ENCODE measurements at places on chromosomes 6 and 20.

- no peak for DNase-seq
Measured at GRCh38 chr20:48310305-48310704, 517.5 kb downstream of the PREX1 start.

DNA sequence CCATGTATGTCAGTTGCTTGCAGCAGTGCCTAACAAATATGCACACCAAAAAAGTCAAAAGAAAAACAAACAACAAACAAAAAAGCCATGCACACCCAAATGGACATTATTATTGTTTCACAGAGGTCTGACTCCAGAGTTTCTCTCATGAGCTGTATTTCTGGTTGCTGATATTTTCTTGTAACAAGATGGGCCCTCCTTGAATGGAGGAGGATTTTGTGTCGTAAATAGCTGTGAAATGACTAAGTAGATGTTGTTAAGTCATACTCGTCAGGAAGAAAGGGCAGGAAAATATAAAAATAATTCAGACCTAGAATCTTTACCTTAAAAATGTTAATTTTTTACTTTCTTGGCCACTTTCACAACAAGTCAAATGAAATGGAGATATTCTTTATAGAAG, 96.0 kb downstream of the PLEKHG1 start:
- no peak for DNase-seq

DNA sequence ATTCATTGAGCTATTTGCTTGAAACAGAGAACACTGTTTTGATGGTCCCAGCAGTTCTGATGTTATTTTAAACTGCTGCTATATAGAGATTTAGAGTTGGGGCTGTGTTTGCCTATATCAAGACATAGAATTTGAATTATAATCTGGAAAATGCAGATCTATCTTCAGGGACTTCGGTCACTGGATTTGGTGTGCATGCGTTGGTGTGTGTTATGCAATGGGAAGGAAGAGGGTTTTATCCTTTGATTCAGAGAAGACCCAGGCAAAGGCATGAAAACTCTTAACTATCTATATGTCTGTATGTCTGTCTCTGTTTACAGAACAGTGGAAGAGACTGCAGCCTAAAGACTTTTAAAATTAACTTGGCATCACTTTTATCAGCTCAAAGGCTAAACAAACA, 2.0 kb downstream of the ADGRB3 start:
- no peak for DNase-seq

- DNase-seq = no peak
Measured at GRCh38 chr6:357791-358341, 33.7 kb upstream of the IRF4 start.

GRCh38 chr6:163716690-163717089, 302.2 kb downstream of the QKI start:
- no peak for DNase-seq

GRCh38 chr6:57021086-57021720, 25.3 kb upstream of the KIAA1586 start:
- DNase-seq = no peak

DNA sequence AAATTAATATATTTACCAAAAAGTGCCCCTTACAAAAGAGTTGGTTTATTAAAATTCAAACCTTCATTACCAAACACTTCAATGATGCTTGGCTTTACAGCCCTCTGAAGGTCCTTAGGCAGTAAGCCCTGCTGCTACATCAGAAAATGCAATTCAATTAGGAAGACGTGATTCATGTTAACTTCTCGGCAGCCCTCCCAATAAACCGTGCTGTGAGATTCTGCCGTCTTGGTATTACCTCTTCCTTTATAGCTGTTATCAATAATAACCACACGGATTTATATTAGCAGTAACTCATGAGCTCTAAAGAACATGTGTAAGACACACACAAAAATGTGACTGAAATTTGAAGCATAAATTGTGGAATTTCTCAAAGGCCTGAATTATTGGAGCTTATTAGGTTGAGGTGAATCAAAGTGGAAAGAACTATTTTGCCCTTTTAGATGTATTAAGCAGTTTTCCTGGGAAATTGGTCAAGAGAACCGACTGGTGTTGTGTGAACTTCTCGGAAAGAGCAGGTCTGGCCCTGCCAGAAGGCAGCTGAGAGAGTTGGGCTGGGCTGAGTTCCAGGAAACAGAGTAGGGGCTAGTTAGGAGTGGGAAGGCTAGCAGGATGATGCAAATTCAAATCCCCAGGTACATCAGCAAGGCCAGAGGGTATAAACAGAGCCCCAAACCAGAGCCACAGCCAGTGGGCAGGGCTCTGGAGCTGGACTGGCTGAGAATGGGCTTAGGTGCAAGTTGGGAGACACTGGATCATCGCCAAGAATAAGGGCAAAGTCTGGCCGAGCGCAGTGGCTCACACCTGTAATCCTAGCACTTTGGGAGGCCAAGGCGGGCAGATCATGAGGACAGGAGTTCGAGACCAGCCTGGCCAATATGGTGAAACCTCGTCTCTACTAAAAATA, 33.1 kb downstream of the FGD2 start:
- no peak for DNase-seq

DNA sequence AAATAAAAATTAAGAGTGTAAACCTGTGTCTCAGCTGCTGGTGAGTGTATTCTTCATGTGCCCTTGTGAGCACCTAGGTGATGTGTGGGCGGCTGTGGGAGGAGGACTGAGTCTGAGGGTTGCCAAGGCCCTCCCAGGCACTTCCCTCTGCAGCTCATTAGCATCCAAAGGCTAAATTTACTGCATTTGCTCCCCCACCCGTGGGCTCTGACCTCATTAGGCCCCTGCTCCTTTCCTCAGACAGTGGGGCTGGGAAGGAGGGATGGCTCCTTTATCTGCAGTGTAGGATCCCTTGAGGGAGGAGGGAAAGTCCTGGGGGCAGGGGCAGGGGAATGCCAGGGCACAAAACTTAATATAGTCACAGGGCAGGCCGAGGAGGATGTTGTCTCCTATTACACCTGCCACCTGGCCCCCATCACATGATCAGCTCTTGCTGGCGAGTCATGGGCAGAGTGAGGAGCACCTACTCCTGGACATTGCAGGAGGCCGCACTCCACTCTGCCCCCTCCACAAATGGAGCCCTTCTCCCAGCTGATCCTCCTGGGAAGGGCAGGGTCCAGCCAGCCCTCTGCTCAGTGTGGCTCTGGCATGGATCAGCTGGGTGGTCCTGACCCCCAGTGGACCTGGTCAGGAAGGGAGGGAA, 133.2 kb downstream of the MRPL14 start:
- peak; percentile 73 for DNase-seq

- no peak for DNase-seq
Measured at GRCh38 chr6:19175023-19175422, 662.1 kb upstream of the ID4 start.

DNA sequence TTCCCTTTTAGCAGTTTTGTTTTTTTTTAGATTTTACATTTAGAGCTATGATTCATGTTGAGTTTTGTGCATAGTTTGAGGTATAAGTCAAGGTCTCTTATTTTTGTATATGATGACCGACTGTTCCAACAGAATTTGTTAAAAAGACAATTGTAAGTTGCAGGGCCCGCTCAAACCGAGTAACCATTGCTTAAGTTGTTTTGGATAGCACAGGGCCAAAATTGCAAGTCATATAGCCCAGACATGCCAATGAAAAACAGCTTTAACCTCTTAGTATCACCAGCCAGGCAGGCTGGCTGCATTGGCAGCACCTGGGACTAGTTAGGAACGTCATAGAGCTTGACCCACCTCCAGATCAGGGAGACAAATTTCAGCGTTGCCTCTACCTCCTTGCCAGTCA, 47.3 kb downstream of the PFDN4 start:
- no peak for DNase-seq

DNA sequence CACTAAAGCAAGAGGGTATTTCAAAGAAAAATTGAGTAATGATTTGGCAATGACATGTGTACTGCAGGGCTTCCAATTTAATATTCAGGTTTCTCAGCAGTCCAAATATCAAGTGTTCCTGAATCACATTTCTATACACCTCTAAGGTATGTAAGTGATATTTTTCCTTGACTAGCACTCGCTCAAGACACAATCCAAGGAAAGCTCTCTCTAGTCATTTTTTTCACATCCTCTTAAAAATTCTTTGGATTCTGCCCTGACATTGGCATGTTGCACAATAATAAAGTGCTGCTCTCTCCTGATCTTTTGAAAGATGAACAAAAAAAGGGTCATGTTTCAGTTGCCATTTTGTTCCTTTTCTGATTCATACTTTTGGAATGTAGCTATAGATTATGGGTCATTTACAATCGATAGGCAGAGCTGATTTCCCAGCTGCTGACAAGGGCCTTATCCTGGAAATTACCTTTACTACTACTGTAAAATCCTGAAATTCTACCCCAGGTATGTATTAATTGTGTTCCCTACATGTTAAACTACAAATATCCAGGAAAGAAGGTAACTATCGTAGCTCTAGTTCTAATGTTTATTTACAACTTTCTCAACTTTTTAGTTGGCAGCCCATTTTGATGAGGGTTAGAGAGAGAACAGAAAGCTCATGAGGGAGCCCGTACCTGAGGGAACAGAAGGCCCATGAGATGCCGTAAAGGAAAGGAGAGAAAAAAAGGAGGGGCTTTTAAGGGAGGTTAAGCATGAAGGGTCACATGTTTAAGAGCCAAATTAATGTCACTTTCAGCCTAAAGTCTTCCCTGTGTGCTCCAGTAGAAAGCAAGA, 22.2 kb upstream of the ADGRG6 start:
- no peak for DNase-seq

GRCh38 chr6:137224799-137225198, 5.6 kb upstream of the IFNGR1 start:
- no peak for DNase-seq

GRCh38 chr6:16493802-16494201, 255.4 kb downstream of the GMPR start:
- no peak for DNase-seq

GRCh38 chr20:21229163-21229562, 74.0 kb upstream of the XRN2 start:
- no peak for DNase-seq

DNA sequence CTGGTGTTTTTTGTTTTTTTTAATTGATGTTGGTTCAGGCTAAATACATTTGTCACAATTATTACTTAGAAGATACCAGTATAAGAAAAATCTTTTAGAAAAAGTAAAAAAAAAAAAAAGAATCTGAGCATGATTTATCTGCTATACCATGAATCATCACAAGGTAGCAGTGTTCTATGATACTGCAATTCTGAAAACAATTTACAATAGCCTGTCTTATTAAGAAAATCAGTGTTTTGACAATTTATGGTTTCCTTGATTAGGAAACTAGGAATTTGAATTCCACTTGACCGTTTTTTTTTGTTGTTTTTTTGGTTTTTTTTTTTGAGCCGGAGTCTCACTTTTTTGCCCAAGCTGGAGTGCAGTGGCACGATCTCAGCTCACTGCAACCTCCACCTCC, 9.3 kb upstream of the MAK start:
- no peak for DNase-seq

GRCh38 chr20:5569021-5569420, 181.2 kb upstream of the SHLD1 start:
- DNase-seq = peak; percentile 53

DNA sequence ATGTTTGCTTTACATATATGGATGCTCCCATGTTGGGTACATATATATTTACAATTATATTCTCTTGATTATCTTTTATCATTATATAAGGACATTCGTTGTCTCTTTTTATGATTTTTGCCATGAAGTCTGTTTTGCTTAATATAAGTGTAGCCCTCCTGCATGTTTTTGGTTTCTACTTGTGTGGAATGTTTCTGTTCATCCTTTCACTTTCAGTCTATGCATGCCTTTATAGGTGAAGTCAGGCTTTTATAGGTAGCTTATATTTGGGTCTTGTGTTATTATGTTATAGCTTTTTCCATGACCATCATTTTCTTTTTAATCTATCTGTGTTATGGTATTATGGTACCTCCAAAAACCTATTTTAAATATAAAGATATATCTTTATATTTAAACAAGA, 612.5 kb upstream of the HS3ST5 start:
- DNase-seq = no peak

GRCh38 chr20:35129647-35130069, 17.5 kb downstream of the EDEM2 start:
- DNase-seq = no peak

DNA sequence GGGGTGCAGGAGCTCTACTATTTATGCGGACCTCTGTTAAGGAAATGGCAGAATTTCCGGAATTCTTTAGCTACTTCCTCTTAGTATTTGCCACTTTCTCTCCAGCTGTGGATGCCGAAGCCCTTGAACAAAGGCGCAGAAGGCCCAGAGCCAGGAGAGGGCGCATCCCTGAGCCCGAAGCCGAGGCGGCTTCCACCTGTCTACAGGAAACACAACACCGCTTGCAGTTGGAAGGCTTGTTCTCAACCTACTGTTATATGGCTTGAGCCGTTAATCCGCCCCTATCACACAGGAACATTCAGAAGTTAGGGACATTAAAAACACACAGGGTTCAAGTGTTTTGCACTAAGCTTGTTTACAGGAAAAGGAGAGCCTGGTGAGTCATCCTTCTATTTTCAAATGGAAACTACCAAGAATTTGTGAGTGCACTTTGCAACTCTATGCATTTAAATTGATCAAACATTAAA, 417.1 kb downstream of the BCKDHB start:
- no peak for DNase-seq

- no peak for DNase-seq
Measured at GRCh38 chr6:4474810-4475209, 301.4 kb upstream of the CDYL start.

- DNase-seq = peak; percentile 89
Measured at GRCh38 chr20:44733341-44734069, 12.2 kb upstream of the KCNK15 start.

- DNase-seq = no peak
Measured at GRCh38 chr20:49694450-49695071, 19.1 kb downstream of the B4GALT5 start.

DNA sequence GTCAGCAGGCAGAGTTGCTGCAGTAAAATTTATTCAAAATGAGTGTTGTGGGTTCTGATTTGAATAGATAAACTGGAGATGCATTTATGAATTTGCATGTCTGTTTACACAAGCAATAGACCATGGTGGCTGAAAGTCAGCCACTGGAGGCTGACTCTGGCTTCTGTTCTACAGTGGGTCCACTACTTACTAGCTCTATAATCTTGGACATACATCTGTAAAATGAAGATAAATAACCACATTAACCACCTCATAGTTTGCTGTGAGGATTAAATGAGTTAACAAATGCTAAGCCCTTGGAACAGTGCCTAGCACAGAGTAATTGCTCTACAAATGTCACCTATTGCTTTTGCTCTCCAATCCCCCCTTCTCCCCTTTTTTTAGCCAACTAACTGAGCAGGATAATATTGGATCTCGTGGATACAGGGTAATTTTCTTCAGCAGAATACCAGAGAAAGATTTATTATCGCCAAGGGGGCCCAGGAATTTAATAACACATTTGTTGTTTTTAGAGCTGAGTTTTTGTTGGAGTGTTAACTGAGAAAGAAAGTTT, 1.4 kb upstream of the PM20D2 start:
- no peak for DNase-seq

DNA sequence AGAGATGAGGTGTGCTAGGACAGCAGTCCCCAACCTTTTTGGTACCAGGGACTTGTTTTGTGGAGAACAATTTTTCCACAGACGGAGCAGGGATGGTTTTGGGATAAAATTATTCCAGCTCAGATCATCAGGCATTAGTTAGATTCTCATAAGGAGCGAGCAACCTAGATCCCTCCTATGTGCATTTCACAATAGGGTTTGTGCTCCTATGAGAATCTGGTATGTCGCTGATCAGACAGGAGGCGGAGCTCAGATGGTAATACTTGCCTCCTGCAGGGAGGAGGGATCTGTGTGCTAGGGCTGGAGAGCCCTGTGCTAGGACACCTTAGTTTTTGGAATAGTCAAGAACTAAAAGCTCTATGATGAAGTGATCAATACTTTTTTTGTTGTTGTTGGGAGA, 2.5 kb downstream of the SMIM13 start:
- DNase-seq = peak; percentile 27

GRCh38 chr6:106360989-106361430, 493 bp downstream of the CRYBG1 start:
- peak; percentile 48 for DNase-seq
